Glomerular endothelial cell (primary cell): ENCODE measurements at places on chromosomes 5 and 9.

GRCh38 chr9:28365728-28366127 lies 792.4 kb upstream of the C9orf72 start:
- no peak for DNase-seq

- no peak for DNase-seq
Measured at GRCh38 chr9:96556701-96557461, 62.8 kb downstream of the CDC14B start.

DNA sequence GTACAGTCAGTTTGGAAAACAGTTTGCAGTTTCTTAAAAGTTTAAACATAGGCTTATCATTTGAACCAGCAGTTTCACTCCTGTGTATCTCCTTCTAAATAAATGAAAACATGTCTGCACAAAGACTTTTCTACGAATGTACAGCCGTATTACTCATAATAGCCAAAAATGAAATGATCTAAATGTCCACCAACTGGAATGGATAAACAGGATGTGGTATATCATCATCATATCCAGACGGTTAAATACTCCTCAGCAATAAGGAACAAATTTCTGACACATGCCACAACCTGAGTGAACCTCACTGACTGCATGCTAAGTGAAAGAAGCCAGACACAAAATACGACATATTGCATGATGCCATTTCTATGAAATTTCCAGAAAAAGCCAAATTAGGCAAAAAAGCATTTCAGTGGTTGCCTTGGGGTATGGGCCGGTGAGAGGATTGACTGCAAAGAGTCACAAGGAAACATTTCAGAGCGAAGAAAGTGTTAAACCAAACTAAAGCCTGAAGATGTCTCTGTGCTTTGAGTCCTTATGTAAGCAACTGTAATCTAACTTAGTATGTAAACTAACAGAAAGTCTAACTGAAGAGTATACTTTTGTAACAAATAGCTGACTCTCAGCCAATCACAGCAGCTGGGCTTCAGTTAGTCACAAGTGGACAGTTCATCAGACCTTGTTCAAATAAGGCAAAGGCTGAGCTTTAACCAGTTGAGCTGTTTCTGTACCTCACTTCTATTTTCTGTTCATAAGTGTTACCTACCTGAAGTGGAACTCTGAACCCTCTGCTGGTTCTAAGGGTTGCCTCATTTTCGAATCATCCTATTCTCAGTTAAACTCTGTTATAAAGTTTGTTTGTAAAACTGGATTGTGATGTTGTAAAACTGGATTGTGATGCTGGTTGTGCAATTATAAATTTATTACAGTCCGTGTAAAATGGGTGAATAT lies 65.2 kb downstream of the TRIO start:
- no peak for DNase-seq

DNA sequence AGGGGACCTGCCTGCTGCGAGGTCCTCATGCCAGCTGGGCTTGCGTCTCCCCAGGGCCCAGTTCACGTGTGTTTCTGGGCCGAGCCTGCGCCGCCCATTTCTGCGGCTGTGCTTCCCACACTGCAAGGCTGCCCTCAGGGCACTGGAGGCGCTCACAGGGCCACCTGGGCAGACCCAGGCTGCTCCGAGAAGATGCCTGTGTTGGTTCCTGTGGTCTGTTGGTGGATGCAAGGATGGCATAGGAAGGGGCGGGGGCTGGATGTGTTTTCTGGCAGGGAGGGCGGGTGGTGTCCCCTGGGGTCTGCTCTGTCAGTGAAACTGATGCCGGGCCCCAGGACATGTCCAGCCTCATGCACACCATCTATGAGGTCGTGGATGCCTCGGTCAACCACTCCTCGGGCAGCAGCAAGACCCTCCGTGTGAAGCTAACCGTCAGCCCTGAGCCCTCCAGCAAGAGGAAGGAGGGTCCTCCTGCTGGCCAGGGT lies 25.9 kb downstream of the NKD2 start:
- no peak for DNase-seq

- DNase-seq, result no peak
Measured at GRCh38 chr9:37432020-37432419, 9.5 kb downstream of the GRHPR start.

DNA sequence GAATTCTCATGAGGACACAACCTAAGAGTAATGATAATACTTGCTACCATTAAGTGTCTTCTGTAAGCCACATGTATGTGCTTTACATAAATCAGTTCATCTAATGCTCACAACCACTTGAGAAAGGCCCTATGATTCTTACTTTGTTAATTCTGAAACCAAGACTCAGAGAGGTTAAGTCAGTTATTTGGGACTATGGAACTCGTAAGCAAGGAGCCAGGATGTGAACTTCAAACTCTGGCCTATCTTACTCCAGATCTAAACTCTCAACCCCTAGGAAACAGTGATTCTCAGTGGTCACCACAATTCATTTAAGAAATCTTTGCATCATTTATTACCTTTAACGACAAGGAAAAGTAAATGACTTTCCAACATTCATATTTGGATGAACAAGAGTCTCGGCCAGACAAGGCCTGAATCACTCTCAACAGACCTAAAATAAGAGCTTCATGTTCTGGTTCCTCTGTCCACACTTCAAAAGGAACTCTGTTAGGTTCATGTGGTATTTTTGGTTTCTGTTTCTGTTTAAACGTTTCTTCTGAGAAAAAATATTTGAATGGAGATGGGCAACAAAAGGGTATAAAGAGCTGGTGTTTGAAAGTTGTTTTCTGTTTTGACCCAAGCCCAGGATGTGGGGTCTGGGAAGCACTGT lies 104.8 kb downstream of the LPAR1 start:
- no peak for DNase-seq

- DNase-seq, result no peak
Measured at GRCh38 chr9:116774421-116775180, 87.5 kb downstream of the TRIM32 start.

GRCh38 chr9:87557996-87558395 lies 60.3 kb downstream of the DAPK1 start:
- no peak for DNase-seq

DNA sequence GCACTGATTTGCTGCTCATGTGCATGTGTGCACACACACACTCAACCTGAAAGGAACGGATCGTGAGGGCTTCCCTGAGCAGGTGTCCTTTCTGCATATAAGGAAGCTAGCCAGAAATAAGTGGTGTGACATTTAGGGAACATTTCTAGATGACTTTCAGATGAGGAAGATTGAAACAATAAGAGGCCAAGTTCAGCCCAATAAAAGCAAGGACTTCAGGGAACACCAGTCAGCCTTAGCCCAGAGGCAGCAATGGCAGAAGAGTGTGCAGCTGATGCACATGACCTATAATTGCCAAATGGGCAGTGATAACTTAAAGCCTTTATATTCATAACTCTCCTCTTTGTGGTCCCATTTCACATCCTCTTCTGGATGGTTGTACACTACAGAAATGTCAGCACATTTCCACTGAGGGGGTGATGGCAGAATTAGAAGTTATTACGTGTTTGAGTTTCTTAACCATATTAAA lies 255.5 kb downstream of the TRIM32 start:
- DNase-seq, result no peak

- DNase-seq, result no peak
Measured at GRCh38 chr5:123441408-123441807, 18.2 kb upstream of the CEP120 start.

DNA sequence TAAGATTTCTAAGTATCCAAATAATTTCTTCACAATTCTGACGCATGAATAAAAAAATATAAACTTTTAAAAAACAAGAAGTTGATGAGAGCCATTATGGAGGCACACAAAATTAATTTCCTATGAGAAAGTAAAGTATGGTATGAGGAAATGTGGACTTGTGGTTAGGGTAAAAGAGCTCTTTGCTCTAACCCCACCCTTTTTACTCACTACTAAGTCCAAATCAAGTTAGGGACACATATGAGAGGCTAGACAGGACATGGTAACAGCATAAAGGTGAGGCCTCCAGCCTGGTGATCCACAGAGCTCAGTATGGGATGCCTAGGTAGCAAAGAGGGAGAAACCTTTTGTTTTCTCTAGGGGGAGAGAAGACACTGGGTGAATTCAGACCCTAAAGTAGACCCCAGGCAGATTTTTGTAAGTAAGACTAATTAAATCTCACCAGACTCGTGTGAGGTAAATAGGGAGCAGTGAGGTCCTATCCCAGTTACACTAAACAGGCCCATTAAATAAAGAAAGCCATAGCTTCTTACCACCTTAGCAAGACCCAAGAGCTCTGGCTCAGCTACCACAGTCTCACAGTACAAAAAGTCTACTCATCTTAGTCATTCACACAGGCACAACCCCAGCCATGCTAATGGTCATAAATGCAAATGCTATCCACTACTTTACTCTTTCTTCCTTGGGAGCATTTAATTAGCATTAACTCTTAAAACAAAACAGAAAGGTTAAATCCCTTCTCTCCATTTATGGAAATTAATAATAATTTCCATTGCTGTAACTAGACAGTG lies 42.6 kb downstream of the MLLT3 start:
- no peak for DNase-seq

- DNase-seq, result no peak
Measured at GRCh38 chr9:93235300-93235960, 51.5 kb downstream of the WNK2 start.

GRCh38 chr9:69470186-69470977 lies 145.4 kb downstream of the ENTREP1 start:
- DNase-seq, result no peak

DNA sequence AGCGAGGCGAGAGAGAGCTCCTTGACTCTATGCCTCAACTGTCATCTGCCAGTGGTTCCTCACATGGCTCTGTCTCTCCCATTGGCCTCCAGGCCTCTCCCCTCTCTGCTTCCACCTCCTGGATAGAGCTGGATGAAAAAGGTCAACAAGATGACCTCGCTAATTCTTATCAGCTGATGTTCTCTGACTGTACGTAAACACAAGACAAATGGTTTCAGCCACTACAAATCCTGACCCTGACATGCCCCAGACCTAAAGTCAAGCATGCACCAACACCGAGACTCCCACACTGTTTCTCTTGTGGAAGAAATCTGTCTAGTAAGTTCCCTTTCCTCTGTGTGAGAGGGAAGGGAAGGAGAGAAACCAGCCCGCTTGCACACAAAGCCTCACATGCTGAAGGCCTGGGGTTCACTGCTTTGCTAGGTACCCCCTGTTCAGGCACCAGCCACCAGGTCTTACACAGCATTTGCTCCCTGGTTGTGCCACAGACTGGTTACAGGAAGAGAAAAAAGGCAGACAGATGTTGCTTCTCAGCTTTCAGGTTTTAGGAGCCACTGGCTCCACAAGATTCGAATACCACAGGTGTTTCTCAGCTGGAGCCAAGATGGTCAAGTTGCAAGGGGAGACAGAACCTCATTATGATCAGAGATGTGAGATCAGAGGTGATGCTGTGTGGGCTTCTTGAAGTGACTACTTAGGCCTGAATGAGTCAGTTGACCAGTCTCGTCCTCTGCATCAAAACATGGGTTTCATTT lies 592.5 kb downstream of the CCDC171 start:
- no peak for DNase-seq

DNA sequence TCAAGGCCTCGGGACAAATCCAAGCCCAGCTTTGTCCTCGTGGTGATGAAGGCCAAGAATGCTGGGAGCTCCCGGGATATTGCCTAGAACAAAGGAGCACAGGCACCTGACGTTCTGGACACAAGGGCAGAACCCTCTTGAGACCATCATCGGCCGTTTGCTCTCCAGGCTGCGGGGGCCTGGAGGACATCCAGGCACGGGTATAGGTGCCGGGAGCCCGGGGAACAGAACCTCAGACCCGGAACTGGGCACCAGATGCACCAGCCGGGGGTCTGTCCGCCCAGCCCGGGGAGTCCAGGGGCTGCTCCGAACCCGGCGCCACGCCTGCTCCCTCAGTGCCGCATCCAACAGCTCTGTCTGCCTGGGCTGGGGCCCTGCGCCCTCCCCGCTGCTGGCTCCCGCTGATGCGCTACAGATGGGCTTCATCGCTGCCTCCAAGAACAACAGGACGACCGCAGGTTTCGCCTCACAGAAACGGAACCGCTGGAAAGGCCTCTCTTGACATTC lies 88.0 kb downstream of the ADAMTS2 start:
- no peak for DNase-seq

DNA sequence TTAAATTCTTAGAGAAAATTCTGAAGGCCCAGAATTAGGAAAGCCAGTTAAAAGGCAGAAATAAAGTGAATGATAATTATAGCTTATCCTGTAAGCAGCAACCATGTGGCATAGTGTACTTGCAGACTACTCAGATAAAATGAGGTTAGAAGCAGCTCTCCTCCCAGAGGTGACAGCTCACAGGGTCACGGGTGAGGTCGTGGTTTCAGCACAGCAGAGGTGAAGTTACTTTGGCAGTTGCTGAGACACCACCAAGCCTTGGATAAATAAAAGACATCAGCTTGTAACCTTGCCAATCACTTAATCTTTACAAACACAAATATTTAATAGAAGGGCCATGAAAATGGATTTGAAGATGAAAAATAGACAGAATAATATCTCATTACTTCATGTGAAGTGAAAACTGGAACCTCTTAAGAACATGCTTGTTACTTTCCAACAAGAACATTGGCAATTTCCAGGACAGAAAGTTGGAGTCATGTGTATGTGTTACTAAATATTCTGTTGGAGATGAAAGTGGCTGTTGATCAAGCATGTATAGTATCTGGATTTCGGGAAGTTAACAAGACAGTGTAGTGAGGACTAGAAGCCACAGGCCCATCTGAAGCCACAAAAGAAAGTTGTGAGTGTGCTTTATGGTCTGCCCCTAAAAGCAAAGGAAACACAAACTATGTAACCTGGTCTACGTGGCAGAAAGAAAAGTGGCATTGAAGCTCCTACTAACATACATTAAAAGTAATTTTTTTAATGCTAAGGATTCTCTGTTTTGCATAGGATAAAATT lies 134.4 kb downstream of the ERCC6L2 start:
- DNase-seq, result no peak

- no peak for DNase-seq
Measured at GRCh38 chr5:79205965-79206364, 30.0 kb upstream of the JMY start.

GRCh38 chr5:35816881-35817521 lies 39.7 kb upstream of the IL7R start:
- no peak for DNase-seq

DNA sequence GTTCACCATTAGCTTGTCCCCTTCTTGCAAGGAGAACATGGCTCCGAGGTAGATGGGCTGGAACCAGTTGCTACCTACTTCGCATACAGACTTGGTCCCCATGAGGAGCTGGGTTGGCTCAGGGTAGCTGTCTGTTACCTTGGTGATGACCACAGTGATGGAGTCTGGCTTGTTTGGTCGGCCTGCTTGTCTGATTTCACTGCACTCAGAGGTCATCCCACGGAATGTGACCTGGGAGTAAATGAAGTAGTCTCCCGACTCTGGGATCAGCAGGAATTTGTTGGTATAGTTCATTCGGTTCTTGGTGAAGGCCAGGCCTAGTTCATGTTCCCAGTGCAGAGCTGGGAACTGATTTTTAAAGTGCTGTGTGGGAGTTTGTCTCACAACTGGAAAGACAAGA lies 15.3 kb downstream of the TNFSF15 start:
- no peak for DNase-seq
